ENCODE measurements at places on chromosomes 2 and 18.

DNA sequence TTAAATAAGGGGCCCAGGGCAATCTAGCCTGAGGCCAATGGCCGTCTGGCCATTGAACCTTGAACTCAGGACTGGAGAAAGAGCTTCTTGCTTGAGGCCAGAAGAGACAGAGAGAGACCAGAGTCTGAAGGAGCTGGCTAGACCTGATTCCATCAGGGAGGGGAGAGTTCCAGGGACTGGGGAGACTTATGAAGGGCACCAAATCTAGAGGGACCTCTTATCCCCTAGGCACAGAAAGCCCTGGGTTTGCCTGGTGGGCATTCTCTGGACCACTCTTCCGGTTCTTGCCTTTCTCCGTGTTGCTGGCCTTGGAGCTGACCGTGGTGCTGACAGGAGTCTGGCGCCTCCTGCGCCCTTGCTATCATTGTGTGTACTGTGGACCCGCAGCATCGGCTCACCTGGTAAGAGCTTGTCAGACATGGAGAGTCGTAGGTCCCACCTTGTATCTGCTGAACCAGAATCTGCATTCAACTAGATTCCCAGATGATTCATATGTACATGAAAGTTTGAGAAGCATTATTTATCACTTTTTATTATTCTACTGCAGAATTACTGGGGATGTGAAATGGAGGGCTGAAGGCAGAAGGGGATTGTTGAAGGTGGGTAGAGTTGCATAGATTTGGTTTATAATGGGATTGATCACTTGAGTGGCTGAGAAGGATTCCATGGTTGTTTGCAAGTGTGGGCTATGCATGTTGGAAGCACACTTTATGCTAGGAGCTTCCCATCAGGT is 4.3 kb upstream of the TRPM8 start:
- no peak for DNase-seq

DNA sequence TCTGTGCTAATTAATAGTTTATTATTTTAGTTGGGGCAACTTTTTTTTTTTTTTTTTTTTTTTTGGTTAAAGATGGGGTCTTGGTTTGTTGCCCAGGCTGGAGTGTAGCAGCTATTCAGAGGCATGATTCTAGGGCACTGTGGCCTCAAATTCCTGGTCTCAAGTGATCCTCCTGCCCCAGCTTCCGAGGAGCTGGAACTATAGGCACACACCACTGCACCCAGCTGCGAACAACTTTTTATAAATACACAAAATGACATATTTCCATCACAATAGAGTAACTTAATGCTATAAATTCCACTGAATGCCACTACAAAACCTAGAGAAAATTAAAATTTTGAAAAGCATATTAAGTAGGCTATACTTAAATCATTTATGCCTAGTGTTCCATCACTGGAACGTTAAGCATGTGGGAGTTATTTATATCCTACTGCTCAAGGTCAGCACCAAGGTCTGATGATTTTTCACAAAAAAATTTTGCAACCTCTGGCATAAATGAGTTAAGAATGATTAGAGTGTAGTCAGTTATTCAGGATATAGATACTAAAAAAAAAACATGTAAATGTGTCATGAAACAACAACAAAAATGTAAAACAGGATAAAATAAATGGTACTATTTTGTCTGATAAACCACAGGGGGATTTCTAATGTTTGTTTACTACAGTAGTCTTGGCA is 46.8 kb downstream of the GFPT1 start:
- no peak for DNase-seq

- DNase-seq: no peak
These were observed 102.9 kb downstream of the DHRS9 start for GRCh38 chr2:169172151-169172735.

GRCh38 chr2:134348239-134348638 is 94.4 kb downstream of the MGAT5 start:
- DNase-seq: no peak

GRCh38 chr2:120576509-120577474 is 158.9 kb upstream of the GLI2 start:
- DNase-seq: no peak

DNA sequence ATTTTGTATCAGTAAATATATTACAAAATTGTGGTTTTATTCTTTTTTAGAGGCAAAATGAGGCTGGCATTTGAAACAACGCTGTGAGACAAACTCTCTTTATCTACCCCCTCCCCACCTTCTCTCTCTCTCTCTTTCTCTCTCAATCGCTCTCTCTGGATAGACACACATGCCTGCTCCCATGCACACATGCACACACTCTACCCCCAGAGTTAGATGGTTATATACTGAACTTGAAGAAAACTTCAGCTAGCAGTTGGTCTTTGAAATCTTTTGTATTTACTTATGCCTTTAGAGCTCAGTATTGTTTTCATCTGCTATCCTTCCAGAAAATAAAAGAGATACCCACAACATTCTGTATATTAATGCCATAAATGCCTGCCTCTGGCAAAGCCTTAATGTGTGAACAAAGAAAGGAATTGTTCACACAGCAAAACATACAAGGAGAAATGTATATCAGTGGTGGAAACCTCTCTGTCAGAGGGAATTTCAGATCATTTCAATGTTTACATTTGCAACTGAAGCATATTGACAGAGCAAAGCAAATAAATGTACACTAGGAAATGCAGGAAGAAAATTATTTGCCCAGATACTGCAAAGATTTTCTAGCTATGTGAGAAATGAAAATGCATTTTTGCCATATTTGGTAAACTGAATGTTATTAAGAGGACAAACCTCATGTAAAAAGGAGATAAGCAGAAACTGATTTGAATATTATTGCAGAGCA is 217.0 kb upstream of the UBE2E3 start:
- DNase-seq: no peak

GRCh38 chr18:29883114-29883513 is 1159.4 kb downstream of the DSC3 start:
- DNase-seq: no peak

- DNase-seq: no peak
These were observed 8.2 kb upstream of the APOB start for GRCh38 chr2:21052044-21052443.

DNA sequence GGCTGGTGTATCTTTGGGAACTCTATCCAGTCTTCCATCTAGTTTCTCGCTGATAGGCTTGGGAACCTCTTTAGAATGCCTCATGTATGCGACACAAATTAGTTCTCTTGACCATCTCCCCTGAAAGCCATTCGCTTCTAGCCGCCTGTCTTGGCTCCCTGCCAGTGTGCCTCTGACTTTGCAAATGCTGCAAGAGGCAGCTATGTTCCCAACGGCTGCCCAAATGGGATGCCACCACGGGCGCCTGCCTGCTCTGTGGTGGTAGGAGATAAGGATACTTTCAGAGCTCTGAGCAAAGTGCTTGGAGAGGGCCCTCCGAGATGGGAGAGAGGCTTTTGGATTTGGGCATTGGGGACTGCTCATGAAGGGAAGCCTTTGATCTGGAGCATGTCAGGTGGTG is 77.7 kb upstream of the IGFBP5 start:
- no peak for DNase-seq

- no peak for DNase-seq
These were observed 23.7 kb upstream of the NRP2 start for GRCh38 chr2:205658572-205658971.

GRCh38 chr2:197263077-197263476 is 47.5 kb downstream of the ANKRD44 start:
- DNase-seq: no peak
